ENCODE measurements at places on chromosomes 2 and 18.

DNA sequence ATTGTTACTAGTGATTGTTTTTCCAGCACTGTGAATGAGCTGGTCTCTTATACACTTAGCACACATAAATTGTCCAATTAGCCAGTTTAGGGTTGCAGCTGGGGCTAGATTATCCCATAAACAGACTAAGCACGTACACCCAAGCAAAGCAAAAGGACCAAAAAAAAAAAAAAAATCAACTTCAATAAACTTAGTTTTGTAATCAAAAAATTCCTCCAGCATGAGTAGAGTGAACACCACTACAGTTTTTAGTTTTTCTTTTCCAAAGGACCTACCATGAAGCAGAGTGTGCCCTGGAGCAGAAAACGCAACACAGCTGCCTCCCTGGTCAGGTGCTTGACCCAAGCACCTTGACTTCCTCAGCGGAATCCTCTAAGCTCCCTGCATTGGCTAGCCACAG, 249.4 kb upstream of the SLC14A2 start:
- DNase-seq = no peak

GRCh38 chr2:86023366-86023712, 82.3 kb downstream of the POLR1A start:
- DNase-seq = no peak

DNA sequence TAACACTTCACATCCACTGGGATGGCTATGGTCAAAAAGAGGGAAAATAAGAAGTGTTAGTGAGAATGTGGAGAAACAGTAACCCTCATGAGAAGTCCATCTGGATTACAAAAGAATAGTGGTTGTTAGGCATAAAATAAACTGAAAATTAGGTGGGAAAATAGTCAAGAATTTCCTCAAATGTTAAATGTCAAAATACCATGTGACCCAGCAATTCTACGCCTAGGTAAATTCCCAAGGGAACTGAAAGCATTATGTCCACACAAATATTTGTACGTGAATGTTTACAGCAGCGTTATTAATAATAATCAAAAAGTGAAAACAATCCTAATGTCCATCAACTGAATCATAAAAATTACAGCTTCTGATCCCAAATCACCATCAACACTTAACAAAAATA, 11.0 kb downstream of the WDR33 start:
- no peak for DNase-seq

DNA sequence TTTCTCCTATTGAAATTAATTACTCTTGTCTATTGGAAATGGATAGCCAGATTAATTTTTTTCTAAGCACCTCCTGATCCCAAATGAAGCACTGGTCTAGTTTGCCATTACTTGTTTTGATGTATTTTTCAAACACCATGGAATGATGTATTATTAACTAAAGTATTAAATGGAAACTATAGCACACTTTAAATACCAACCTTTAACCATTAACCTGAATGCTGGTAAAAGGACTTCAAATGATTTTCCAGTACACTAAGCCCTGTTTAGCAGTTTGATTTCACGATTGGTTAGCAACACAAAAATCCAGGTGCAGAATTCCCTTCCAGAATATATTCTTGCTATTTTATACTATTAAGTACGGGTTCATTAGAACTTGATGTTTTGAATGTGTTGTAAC, 37.3 kb downstream of the COL4A3 start:
- no peak for DNase-seq

DNA sequence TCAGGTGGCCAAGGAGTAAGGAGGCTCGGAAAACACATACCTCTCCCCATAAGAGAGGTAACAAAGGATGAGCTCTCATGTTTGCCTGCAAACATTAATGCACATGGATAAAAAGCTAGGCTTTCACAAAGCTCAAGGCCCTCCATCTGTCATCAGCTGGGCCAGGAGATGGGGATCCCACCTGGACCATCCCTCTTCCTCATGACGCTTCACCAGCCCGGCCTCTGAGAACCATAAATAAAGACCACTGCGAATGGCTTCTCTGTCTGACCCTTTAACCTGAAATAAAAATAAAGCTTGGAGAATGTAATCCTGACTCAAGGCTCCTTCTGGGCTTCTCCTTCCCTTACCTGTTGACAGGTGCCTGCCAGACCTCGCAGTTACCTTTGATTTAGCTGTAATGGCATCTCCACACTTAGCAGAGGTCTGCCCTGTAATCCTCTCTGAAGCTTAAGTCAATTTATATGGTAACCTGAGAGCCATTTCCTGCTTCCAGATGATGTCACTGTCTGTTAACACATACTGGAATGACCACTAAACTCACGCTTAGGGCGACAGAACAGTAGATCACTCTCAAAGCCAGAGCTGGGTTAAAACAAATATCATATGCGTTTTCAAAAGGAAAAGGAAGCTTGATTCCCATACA, 29.3 kb upstream of the FOXI3 start:
- no peak for DNase-seq

DNA sequence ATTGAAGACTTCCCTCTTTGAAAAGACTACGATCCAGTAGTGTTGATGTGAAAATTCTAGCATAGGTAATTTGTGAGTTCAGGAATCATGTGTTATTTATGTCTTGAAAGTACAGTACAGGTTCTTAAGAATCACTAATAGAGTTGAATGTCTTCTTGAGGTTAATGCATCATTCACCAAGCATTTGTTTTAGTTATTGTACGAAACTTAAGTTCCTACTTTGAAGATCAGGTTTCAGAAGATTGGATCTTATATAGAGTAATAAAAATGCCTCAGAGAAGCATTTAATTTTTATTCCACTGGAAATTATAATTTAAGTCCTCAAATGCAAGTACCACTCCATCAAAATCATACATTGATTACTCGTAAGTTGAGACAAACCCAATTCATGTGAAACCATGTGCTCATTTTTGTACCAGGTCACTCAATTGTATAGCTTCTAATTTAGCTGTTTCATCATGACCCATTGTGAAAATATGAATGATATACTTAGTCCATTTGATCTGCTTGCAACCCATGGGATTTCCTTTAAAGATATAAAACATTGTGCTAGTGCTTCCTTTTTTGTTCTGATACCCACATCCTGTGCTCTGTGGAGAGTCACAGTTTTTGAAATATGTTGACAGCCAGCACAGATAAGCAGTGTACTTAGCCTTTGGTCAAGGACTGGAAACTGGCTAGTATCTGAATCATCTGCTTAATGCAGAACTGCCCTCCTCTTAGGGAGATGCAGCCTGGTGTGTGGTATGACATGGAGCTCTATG, 22.5 kb upstream of the RAB27B start:
- DNase-seq = no peak

GRCh38 chr2:11891671-11892440, 145.4 kb downstream of the LPIN1 start:
- DNase-seq = no peak

DNA sequence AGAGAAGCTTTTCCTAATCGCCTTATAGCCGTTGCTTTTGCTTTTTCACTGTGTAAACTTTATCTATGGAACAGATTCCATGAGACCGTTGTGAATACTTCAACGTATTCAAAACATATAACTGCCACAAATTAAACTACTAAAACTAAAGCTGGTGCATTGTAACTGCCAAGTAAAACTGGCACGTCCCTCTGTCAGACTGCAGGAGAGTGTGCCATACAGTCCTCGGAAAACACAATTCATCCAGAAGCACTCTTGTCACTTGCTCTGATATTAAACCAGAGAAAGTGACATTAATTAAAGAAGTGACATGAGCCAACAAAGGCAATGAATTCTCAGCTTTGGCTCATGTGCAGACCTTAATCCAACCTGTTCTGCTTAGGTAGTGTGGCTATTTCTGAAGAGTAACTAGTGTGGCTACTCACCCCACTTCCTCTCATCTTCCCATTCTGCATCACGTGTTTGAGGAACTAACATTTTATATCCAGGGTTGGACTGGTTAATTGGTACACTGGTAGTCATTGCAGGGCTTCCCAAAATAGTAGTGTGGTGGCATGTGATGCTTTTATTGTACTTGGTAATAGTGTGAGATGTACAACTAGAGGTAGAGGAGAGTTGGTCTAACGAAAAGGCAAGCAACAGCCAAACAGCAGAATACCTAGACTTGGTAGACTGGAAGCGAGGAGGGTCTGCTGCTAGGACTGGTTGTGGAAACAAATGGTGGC, 9.7 kb downstream of the VRK2 start:
- DNase-seq = no peak

DNA sequence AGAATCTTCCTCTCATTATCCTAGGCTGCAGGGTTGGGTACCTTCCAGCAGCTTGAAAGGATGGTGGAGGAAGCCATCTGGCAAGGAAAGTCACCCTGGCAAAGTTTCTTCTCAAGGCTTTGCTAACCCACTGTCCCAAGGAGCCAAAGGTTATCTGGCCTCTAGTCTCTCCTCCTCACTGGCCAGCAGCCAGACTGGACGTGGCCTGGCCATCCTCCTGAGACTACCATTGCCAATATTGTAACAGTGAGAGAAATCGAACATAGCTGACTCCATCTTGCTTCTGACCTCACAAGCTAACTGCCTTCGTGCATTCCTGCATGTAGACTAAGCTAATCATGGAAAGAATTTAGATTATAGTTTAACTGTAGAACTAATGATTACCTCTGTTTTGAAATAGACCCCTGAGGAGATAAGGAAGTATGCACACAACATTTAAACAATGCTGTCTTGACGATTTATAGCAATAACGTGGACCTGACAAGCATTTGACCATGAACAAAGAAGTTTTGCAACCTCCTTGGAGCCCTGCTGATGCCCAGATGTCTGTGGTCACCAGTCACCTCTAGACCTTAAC, 7.8 kb upstream of the ANXA4 start:
- DNase-seq = no peak

DNA sequence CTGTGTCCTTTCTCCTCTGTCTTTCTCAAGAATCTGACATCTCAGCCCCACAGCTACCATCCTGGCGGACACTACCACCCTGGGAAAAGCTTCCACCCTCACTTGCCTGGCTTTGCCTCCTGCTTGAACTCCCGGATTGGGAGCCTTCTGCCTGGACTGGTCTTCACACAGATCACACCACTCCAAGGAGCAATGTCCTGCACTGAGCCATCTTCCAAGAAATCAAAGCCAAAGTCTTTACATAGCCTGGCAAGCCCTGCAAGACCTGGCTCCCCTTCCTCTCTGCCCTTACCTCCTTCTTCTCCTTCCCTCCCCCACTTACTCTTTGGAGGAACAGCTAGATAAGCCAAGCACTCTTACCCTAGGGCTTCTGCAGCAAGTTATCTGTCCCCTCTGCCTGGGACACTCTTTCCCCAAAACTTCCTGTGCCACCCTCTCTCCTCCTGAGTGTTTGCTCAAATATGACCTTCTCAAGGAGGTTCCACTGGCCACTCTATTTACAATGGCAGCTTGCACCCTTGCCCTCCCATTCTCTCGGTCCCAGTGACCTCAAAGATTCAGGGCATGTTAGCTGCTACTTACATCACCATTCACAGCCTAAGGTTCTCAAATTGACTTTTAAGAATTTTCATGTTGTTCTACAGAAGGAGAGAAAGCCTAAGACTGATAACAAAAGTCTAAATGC, 9.7 kb downstream of the ATP8B1 start:
- no peak for DNase-seq

DNA sequence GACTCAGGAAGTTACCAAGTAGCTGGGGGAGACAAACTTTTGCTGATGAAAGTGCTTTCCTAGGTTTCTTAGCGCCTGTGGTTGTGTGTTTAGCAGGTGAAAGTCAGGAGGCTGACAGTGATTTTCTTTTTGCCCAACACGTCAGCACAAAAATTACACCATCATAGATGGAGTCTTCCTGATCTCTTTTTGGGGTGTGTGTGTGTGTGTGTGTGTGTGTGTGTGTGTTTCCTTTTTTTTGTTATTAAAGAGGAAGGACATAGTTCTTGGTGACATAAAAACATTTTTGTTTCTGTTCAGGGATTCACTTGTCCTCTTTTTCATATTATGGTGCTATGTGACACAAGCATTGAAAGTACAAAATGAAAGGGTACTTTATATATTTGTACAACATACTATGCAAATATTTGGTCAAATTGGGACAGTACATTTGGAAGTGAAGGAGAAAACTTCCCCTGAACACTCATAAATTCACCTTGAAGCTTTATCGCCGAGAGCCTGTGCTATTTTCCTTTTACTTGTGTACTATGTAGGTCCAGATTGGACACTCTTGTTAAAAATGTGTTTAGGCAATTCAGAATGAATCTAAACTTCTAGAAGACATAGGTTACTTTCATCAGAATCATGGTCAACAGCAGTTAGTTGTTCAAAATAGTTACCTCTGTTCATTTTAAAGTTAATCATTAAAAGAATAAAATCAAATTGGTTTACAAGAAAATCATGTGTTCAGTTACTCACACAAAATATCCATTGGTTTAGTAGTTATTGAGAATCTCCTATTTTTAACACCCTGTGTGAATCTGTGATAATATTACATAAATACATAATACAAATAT, 491.9 kb downstream of the IRS1 start:
- no peak for DNase-seq

GRCh38 chr2:232871835-232872736, 2.0 kb downstream of the SNORC start:
- DNase-seq = no peak

DNA sequence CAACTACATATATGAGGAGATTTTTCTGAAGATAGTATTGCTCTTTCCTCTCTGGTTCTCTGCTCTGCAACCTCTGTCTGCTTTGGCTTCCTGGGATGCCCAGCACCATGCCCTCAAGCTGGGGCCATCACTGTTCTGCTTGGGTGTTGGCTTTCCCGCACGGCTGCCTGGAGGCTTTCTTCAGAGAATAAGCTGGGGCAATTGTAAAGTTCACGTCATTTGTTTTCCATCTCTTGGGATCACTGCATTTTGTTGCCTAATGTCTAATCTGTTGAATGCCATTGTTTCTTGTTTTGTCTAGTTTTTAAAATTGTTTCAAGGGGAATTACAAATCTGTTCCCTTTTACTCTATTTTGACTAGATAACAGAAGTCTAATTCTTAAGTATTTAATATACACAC, 437.3 kb upstream of the NRP2 start:
- no peak for DNase-seq

DNA sequence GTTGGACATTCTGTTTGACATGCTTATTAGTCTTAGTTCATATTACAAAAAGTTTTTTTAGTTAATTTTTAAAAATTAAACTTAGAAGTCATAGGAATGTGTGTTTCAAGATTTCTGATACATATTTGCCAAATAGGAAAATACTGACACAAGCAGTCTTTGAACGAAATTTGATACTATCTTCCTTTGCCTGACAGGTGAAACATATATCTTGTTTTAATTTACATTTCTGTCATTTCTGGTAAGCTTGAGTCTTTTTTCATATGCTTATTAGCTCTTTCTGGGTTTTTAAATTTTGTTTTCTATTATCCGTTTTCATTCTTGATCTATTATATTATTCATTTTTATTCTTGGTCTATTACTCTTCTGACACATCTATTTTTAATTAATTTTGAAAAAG, 24.5 kb downstream of the ITGAV start:
- DNase-seq = no peak

DNA sequence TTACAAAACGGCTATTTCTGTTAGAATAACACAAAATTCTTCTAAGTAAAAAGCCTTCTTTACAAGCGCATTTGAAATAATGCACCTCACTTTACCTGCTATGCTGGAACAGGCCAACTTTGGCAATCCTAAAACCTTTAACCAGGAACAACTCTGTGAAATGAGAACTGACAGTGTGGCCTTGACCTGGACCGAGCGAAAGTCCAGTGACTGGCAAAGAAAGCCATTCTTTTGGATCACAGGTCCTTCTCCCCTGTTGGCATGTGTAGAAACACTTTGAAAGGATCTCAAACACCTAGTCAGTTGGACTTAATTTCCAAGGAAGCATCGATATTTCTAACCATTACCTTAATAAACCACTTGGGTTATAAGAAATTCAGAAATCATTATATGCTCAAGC, 21.2 kb downstream of the MAPRE2 start:
- no peak for DNase-seq
